ENCODE measurements at places on chromosomes 11 and 22. TPM values are rescaled to one million over a fixed set of nuclear protein-coding genes. Genes with fewer than 3 reads are reported as not detected.

DCPS gene
- total RNA-seq: 14.8 TPM

GRCh38 chr11:128171506-128171905 lies 415.9 kb downstream of the ETS1 start:
- H3K4me3 ChIP-seq: no peak overlapping the region
- no peaks in the 10 kb centered on the region for H3K4me1 ChIP-seq
- DNase-seq: no peak
- H3K27ac ChIP-seq: no peak overlapping the region

DNA sequence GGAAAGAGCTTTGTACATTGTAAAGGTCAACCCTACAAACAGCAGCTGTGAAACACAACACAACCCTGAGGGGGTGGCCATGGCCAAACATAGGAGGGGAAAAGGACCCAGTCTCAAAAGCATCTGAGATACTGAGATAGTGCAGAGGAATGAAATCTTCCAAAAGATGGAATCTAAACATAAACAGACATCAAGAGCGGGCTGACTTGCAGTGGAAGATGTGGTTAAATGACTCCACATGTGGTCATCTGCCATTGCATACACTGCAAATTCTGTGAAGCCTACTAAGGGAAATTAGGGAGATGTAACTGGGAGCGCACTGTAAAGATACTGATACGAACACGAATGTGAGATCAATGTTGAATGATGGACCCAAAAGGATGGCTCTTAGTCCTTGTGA lies 22.0 kb downstream of the BDNF start:
- no peaks in the 10 kb centered on the region for H3K4me1 ChIP-seq
- H3K27ac ChIP-seq: no peak overlapping the region
- no peak overlapping the region for H3K4me3 ChIP-seq
- H3K36me3 ChIP-seq: no peaks in the 10 kb centered on the region
- H3K27me3 ChIP-seq: no peaks in the 10 kb centered on the region

- DNase-seq: no peak
- peaks cover 17% of the 10 kb centered on the region for H3K4me1 ChIP-seq
- H3K27me3 ChIP-seq: no peaks in the 10 kb centered on the region
- H3K36me3 ChIP-seq: no peaks in the 10 kb centered on the region
- peak within 1 kb of the TSS; percentile 89 for H3K27ac ChIP-seq
Observed at GRCh38 chr11:2301631-2302305, at the start of the genes C11orf21 and TSPAN32. Gene C11orf21, minus strand, starts transcription at chr11:2301918. Its CDS starts 110 bp downstream, at chr11:2301808. Gene TSPAN32, plus strand, starts transcription at chr11:2302013. Its CDS starts 137 bp downstream, at chr11:2302150.

CATSPER1 gene
- not detected for total RNA-seq

DNA sequence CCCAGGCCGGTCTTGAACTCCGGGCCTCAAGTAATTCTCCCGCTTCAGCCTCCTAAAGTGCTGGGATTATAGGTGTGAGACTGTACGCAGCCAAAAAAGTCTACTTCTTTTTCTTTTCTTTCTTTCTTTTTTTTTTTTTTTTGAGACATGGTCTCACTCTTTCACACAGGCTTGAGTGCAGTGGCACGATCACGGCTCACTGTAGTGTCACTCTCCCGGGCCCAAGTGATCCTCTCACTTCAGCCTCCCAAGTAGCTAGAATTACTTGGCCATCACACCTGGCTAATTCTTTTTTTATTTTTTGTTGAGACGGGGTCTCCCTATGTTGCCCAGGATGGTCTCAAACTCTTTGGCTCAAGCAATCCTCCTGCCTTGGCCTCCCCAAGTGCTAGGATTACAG lies 3.6 kb upstream of the UBE2L3 start:
- no peak overlapping the region for H3K27ac ChIP-seq
- no peaks in the 10 kb centered on the region for H3K27me3 ChIP-seq
- DNase-seq: no peak
- no peaks in the 10 kb centered on the region for H3K36me3 ChIP-seq

DNA sequence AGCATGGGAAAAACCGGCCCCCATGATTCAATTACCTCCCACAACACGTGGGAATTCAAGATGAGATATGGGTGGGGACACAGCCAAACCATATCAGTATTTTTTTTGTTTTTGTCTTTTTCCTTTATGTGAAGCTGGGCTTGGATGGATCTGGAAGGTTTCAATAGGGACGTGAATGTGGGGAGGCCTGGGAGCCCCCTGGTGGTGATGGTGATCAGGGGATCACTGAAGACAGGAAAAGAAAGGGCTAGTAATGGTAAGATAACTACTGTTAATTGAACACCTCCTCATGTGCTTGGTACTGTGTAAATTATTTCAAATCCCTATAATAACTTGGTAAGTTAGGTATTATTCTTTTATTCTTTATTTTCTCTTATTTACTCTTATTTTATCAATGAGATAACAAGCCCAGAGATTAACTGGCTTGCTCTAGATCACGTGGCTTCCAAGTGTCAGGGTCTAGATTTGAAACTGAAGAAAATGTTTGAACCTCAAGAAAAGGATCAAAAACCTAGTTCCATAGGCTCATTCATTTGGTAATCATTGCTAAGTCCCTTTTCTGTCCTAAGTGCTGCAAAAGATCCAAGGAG lies 364.2 kb downstream of the TENM4 start:
- no peak overlapping the region for H3K4me3 ChIP-seq
- H3K4me1 ChIP-seq: no peaks in the 10 kb centered on the region
- no peaks in the 10 kb centered on the region for H3K27me3 ChIP-seq
- no peaks in the 10 kb centered on the region for H3K36me3 ChIP-seq
- peak; percentile 38 for DNase-seq

DNA sequence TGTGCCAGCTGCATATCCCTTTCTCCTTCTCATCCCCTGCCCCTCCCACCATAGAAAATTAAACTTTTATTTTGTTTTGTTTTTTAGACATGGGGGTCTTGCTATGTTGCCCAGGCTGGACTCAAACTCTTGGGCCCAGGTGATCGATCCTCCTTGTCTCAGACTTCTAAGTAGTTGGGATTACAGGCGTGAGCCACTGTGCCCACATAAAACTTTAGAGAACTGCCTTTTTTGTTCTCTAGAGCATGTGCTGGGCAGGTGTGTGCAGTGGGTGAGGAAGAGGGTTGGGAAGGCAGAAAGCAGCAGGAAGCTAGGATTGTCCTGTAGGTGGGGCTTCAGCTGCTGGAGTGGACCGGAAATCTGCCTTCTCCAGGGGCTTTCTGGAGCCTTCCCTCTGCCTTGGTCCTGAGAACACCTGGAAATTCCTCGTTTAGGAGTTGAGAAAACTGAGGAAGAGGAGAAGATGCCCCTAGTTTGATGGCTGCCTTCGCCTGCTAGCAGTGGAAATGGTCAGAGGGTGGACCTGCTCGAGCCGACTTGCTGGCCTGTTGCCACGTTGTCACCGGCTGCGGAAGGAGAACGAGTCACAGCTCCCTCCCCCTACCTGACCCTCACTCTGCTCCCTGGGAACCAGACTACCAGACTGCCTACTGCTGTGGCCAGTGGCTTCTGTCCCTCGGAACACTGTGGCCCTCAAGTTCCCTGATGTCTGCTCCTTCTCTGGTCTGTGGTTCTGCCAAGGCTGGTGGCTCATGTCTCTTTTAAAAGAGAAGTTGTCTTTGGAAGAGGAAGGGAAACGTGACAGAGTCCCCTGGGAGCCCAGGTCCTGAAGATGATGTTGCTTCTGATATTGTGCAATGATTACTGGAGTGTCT lies 4.0 kb downstream of the ST14 start:
- H3K27ac ChIP-seq: no peak overlapping the region
- H3K4me1 ChIP-seq: no peaks in the 10 kb centered on the region
- no peaks in the 10 kb centered on the region for H3K36me3 ChIP-seq
- no peaks in the 10 kb centered on the region for H3K27me3 ChIP-seq
- H3K4me3 ChIP-seq: no peak overlapping the region

DNA sequence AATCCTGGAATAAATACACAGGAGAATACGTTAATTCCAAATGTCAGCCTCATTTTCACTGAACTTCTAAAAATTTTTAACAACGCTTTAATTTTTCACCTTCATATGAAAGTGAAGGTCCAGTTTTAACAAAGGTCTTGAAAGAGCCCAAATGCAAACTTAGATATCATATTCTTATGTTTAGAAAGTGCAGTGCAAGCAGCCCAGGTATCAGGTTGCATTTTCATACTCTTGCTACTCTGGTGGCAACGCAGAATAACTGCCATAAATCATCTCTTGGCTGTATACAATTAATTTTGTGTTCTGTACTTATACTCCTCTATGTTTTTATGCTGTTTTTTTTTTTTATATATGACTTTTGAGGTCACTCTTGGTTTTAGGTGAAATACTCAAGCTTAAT lies 496.7 kb upstream of the ARHGAP42 start:
- H3K4me1 ChIP-seq: no peaks in the 10 kb centered on the region
- no peaks in the 10 kb centered on the region for H3K27me3 ChIP-seq
- H3K27ac ChIP-seq: no peak overlapping the region
- DNase-seq: no peak
- H3K4me3 ChIP-seq: no peak overlapping the region

DNA sequence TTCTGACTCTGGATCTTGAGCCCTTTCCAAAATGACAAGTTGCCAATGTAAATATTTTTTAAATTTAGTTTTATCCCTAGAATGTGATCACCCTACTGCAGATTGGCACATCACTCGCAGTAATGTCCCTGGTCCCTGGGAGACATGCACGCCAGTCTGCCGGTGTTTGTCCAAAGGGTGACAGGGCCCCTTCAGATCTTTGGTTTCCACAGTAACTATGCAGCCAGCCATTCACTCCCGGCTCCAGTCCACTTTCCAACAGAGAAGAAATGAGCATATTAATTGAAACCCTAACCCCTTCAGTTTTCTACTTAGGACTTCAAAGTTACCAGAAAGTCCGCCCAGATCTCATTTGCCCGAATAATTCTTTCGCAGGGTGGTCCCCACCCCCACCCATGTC lies 25.8 kb upstream of the RASSF10 start:
- H3K4me3 ChIP-seq: no peak overlapping the region
- DNase-seq: no peak
- no peaks in the 10 kb centered on the region for H3K4me1 ChIP-seq
- no peaks in the 10 kb centered on the region for H3K27me3 ChIP-seq
- no peaks in the 10 kb centered on the region for H3K36me3 ChIP-seq
- no peak overlapping the region for H3K27ac ChIP-seq

DNA sequence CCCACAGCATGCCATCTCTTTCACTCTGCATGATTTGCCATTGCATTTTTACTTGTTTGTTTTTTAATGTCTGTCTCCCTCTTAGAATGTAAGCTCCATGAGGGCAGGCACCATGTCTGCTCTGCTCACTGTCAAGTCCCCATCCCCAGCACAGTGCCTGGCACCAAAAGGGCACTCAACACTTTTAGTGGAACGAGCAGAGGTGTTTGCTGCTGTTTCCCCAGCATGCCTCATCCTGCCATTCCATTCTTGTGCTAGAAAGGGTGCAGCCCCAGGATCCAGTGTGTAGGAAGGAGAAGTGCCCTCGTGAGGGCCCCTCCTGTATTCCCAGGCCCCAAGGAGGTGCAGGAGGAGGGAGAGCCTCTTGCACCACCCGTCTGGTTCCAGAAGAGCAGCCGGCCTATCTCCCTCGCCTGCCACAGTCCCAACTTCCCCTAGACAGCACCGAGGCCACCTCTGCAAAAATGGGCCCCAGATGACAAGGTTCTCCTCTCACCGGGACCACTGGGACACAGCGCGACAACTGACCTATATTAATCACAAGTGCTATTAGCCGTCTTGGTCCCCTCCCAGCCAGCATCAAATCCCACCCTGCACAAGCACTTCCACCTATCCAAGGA lies 33.3 kb upstream of the CACNG2 start:
- DNase-seq: no peak
- no peaks in the 10 kb centered on the region for H3K27me3 ChIP-seq
- no peak overlapping the region for H3K27ac ChIP-seq
- no peaks in the 10 kb centered on the region for H3K36me3 ChIP-seq
- H3K4me3 ChIP-seq: no peak overlapping the region
- no peaks in the 10 kb centered on the region for H3K4me1 ChIP-seq

GRCh38 chr22:26194877-26195276 lies 25.6 kb downstream of the SEZ6L start:
- no peak overlapping the region for H3K4me3 ChIP-seq
- no peaks in the 10 kb centered on the region for H3K27me3 ChIP-seq
- H3K4me1 ChIP-seq: no peaks in the 10 kb centered on the region
- no peak overlapping the region for H3K27ac ChIP-seq

RIMBP3C gene
- not detected for total RNA-seq

DNA sequence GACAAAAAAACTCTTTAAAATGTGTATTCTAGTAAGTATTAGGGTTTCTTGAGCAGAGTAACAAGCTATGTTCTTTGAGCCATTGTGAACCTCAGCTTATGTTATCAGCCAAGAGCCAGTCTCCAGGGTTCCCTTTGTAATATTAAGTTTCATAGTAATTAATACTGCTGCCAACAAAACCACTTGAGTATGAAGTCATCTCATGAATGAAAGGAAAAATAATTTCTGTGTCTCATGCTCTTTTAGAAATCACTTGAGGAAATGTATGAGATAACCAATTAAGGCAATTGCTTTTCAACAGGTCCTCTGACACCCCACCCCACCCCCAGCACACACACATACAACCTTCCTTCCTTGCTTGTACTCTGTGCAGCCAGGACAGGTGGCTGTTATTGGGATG lies 59.9 kb downstream of the BBOX1 start:
- DNase-seq: no peak
- no peaks in the 10 kb centered on the region for H3K27me3 ChIP-seq
- H3K27ac ChIP-seq: no peak overlapping the region
- no peaks in the 10 kb centered on the region for H3K36me3 ChIP-seq

DNA sequence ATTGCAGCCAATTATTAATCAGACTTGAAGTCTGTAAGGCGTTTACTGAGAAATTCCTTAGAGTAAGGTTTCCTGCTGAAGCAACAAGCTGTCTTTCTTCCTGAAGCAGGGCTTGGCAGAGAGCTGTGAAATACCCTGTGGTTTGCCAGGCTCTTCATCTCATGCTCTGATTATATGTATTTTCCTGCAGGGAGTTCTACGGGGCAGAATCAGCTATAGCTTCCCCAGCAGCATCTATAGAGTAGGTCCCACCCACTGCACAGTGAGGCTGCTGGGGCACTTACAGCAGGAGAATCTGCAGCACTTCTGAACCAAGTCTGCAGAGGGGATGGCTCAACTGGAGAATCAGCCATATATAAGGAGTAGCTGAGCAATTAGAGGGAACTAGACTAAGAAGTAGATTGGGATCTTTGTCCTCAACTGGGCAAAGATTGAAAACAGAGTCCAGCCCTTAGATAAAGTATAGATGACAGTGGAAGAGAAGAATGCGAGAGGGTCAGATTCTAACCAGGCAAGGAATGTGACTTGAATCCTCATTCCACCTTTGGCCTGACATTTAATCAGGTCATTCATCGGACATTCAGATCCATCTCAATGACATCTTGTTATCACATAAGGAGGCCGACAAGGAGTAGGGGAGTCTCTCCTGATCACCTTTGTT lies 37.6 kb downstream of the CNTF start:
- H3K27me3 ChIP-seq: no peaks in the 10 kb centered on the region
- H3K4me3 ChIP-seq: no peak overlapping the region
- H3K36me3 ChIP-seq: no peaks in the 10 kb centered on the region
- no peak for DNase-seq

Data from uterus (tissue), 4 donors.